ENCODE measurements at places on chromosomes 5 and 9.

GRCh38 chr5:77628840-77629508, 9.5 kb downstream of the OTP start:
- DNase-seq: no peak

- DNase-seq: no peak
These were observed 7.9 kb upstream of the HACD4 start for GRCh38 chr9:21039302-21039701.

DNA sequence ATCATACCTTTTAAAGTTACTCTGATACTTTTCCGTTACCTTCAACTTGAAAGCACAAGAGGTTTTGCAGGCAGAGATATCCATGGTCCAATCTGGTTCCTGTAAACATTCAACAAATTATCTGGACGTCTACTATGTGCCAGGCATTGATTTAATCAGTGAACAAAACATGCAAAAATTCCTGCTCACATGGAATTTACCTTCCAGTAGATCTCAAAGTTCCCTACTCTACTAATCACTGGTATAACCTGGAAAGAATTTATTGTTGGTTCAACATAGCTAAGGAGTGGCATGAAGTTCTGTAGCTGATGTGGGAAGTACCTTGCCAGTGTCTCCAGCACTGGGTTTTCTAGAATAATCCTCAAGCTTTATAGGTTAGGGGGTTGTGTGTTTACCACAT, 9.8 kb downstream of the OCLN start:
- DNase-seq: no peak

GRCh38 chr5:152309926-152310450, 95.1 kb downstream of the NMUR2 start:
- no peak for DNase-seq

- DNase-seq: no peak
These were observed 114.1 kb upstream of the RIOK2 start for GRCh38 chr5:97297063-97297703.

DNA sequence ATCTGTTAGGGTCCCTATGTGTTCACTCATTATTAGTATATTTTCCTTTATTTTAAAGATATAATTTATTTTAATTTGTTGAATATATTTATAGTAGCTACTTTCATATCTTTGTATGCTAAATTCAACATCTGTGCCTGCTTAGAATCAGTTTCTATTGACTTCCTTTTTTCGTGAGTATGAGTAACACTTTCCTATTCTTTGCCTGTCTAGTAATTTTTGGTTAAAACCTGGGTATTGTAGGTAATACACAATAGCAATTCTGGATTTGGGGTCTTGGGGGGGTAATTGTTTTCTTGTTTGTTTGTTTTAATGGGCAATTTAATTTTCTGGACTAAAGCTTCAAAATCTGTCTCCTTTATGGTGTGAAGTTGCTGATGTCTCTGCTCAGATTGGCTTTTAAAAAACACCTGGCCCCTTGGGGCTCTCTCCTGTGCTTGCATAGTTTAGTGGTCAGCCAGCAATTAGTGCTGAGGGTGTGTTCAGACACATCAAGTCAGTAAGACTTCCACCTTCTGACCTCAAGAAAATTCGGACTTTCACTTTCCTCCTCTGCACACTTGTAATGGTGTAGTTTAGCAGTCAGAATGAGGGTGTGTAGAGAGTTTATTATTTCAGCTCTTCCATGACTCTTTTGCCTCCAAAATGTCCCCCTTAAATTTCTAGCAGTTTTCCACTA, 124.4 kb upstream of the MAP1B start:
- no peak for DNase-seq

DNA sequence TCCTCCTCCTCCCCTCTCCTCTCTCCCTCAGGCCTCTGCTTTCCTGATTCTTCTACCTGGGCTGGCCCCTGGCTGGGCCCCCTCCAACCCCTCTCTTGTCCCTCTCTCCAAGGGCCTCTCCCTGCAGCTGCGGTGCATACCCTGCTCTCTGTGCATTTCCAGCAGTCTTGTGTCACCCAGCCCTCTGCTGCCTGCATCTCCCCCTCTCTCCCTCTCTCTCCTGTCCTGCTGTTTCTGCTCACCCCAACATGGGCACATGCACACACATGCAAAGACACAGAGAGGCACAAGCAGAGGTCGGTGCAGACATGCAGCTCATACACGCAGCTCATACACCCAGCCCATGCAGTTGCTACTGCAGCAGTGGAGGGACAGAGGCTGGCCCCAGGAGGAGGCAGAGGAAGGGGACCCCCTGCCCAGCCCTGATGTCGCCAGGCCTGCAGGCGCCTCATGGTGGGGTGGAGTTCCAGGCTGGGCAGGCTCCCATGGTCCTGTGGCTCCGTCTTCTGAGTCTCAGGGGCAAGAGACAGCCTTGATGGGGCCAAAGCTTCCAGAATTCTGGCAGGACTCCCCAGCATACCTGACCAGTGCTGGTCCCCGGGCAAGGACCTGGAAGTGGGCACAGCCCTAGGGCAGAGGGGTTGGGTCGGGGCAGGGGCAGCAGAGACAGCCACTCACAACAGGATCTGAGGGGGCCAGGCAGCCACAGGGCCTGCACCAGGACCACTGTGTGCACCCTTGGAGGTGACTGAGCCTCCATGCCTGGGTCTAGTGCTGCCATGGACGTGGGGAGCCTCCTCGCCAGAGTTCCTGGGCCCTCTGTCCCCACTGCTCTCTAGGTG, 216.9 kb downstream of the C9orf50 start:
- no peak for DNase-seq

DNA sequence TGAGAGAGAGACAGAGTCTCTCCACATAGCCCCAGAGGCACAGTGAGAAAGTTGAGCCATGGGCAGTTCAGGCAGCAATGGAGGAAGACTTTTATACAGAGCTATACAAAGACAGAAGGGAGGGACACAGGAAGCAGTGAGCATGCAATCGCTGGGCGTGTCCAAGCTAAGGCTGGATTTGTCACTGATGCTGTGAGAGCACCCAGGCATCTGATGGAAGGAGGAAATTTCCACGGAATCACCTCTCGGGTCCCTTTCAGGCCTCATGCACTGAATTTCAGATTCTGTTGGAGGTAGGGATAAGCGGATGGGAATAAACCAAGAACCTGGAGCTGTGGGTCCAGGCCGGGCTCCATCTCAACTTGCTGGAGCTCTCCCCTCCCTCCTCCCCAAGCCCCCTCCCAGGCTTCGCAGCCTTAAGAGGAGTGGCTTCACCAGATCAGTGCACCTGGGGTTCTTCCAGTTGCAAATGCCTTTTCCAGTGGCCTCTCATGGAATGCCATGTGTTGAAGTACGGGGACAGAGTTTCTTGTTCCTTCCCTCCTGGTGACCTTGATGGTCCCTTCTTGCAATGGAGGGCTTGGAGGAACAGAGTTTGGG, 114.8 kb upstream of the ALDH1B1 start:
- DNase-seq: no peak

DNA sequence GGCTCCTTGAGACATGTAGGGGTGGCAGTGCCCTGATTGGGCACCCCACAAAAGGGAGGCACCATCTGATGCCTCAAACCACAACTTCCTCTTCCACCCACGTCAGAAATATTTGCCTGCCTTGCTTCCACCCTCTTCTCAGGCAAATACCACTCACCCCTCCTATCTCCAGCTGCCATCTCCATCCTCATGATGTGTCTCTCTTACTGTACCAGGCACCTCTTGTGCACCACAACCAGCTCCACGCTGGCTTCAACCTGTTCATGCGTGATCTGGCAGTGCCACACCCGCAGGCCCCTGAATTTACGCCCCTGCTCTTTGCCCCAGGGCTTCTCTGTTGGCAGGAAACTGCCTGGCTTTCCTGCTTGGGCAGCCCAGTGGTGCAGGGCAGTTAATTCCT, 87.8 kb upstream of the HSPA9 start:
- no peak for DNase-seq

DNA sequence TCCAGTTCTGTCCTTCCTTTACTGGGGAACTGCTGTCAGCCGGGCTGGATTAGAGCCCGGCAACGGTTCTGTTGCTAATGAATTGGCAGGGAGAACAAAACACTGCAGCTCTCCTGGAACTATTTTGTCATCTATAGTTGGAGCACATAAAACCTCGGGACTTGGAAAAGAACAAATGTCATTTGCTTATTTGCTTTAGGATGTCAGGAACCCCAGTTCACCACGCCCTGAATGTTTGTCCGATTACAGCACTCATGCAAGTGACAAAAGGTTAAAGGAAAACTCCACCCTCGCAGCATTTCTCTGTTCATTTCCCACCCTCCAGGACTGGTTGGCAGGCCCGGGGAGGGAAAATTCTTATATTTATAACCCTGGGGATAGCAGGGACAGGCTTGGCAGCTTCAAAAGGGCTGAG, 66.4 kb upstream of the PLPP1 start:
- DNase-seq: no peak

GRCh38 chr5:2895196-2895595, 143.7 kb upstream of the IRX2 start:
- no peak for DNase-seq

DNA sequence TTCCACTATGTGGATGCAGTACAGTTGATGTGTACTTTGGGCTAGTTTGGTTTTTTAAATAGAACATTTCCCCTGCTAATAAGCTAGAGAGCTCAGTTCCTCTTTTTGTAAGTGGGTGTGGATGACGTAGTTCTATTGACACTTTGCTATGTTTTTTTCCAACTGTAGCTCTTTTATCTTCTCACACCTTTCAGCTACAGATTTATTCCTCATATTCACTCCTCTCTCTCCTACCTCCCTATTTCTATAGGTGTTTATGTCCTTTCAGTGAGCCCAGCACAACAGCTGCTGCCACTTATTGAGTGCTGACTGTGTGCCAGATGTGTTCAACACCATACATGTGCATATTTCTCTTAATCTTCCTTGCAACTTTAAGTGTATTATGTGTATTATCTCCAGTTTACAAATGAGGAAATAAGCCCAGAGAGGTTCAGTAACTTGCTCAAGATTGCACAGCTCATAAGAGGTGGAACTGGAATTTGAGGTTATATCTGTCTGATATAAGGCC, 215.7 kb downstream of the SEMA6A start:
- no peak for DNase-seq

GRCh38 chr5:114243281-114243971, 118.4 kb upstream of the KCNN2 start:
- no peak for DNase-seq

- no peak for DNase-seq
These were observed 42.1 kb downstream of the CXXC5 start for GRCh38 chr5:139690064-139690802.

- no peak for DNase-seq
These were observed 86.9 kb downstream of the BASP1 start for GRCh38 chr5:17304282-17304681.

GRCh38 chr5:42581845-42582244, 158.6 kb downstream of the GHR start:
- no peak for DNase-seq

DNA sequence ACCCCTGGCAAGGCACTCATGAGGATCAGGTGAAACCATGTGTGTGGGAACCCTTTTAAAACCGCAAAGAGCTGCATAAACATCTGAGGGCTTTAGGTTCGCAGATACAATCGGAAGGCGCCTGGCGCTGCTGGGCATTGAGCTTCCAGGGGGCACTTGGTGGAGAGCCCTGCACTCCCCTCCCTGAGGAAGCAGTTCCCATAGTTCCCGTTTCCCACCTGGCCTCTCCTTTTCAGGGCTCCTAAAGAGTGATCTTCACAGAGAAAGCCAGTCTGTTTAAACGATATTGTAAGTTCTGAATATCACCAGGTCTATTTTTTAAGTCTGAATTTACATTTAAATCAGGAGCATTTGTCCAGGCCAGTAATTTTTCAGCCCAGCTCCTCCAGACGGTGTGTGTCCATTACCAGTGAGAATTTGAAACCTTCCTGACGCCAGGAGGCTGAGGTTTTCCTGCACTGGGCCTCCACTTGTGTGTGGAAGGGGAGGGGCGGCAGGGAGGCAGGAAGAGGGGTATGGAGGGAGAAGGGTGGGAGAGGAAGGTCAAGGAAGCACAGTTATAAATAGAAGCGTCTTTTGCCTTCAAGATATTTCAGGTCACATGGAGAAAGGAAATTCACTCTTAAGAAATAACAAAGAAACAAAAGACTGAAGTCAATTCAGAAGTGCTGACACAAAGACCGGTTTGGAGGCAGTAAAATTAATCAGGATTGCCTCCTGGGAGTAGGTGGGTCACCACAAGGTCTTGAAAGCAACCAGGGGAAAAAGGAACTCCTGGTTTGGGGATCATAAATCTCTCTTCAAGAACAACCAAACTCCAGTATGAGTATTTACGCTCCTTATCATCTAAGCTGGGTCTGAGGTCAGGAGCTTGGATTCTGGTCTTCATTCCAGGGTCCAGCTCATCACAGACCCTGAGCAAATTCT, 14.3 kb upstream of the MGAT1 start:
- DNase-seq: no peak

- no peak for DNase-seq
These were observed 70.3 kb upstream of the PCA3 start for GRCh38 chr9:76693912-76694311.

DNA sequence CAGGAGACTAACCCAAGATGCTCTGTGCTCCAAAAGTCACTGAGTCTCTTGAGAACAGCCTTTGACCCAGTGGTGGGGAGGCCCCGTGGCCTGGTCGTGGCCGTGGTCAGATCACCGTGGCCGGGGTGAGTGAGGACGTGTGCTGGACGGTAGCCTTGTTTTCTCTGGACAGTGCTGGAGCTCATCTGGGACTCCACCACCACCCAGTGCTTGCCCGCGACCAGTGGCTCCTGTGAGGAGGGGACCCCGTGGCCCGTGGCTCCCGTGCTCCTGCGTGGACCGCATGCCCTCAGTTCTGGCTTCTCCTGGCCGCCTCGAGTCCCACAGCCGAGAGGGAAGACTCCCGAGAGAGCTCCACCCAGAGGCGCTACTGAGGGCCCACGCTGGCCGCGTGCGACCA, 15.9 kb upstream of the NOTCH1 start:
- no peak for DNase-seq

- no peak for DNase-seq
These were observed 157.8 kb downstream of the KCTD16 start for GRCh38 chr5:144328494-144328893.

DNA sequence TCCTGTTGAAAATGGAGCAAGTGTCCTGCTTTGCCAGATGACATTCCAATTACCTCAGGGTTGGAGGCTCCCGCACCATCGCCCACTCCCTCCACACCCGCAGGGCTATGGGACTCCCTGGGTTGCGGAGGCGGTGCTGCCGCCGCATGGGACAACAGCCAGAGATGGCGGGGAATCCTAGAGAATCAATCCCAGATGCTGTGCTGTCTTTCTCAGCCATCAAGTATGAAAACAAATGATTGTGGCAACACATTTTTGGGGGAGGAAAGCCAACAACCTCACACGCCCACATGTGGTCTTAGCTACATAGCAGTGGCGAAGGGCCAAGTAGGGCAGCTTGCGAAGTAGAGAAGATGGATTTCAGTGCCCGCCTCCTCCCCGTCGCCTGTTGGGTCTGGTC, 46.7 kb downstream of the IL31RA start:
- DNase-seq: no peak

All from CD4-positive, alpha-beta T cell treated with Interleukin-6 at 100 ng/mL for 8 hours (primary cell).